IMR-90 (cell line): ENCODE measurements at places on chromosomes 5 and 9. TPM values are rescaled to one million over a fixed set of nuclear protein-coding genes. Genes with fewer than 3 reads are reported as not detected.

- no peaks in the 10 kb centered on the region for H3K4me1 ChIP-seq
- no peak overlapping the region for H3K4me3 ChIP-seq
- H3K27ac ChIP-seq, result no peak overlapping the region
- H3K27me3 ChIP-seq, result no peaks in the 10 kb centered on the region
- DNase-seq, result no peak
- H3K36me3 ChIP-seq, result no peaks in the 10 kb centered on the region
Measured at GRCh38 chr5:50888751-50889150, 222.3 kb downstream of the PARP8 start.

DNA sequence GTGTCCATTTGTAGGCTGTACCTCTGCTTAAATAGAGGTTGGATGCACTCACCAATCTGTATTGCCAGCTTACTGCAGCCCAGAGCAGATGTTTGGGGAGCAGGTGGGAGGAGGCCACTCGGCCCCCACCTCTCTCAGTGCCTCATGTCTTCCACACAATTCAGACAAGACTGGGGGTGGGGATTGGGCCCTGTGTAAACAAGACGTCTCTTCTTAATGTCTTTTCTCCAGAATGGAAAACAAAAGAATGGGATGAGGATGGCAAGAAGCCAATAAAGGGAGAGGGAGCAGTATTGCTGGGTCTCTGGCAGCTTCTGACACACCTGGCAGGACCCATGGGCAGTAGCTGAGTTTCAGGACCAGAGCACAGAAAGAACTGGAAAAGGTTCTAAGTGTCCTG, 64.9 kb downstream of the SIL1 start:
- H3K27me3 ChIP-seq, result no peaks in the 10 kb centered on the region
- H3K36me3 ChIP-seq, result no peaks in the 10 kb centered on the region
- DNase-seq, result no peak
- H3K4me3 ChIP-seq, result no peak overlapping the region
- peaks cover 13% of the 10 kb centered on the region for H3K4me1 ChIP-seq
- H3K27ac ChIP-seq, result no peak overlapping the region

DNA sequence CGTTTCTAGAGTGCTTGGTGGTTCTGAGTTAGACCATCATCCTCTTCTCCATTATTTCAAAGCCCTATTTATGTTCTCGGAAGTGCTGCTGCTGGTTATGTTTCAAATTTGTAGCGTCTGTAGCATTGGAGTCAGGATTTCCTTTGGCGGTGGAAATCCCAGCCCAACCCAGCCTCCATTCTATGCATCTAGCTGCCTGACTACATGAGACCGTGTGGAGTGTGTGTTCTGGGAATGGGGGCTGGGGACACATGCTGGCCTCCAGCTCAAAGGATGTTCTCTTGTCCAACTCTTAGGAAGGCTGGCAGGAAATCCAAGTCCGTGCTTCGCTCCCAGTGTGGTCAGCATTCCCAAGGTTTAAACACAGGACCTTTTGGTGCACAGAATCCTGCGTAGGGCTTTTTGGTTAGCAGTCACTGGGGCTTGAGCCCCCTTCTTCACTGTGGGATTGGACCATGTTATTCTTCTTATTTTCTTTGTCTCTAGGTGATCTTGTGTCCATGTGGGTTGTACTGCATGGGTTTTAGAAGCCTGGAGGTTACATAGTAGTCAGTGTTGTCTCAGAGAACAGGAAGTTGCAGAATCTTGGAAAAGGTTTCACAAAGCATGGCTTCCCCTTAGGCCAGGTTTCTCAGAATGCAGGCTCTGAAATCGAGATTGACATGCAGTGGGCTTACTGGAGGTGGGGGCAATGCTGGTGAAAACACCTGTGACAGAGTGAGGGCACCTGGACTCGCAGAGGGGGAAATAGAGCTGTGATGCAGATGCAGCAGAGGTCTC, 132.2 kb downstream of the ARHGAP26 start:
- no peaks in the 10 kb centered on the region; the same call in 1 of the 2 replicates for H3K27me3 ChIP-seq
- no peaks in the 10 kb centered on the region for H3K36me3 ChIP-seq
- H3K4me3 ChIP-seq, result no peak overlapping the region
- no peak for DNase-seq

GRCh38 chr9:113513536-113513935, 50.0 kb downstream of the RGS3 start:
- peaks cover 4% of the 10 kb centered on the region; the same call in 1 of the 2 replicates for H3K27me3 ChIP-seq
- no peak overlapping the region for H3K4me3 ChIP-seq
- H3K4me1 ChIP-seq, result peaks cover 18% of the 10 kb centered on the region

DNA sequence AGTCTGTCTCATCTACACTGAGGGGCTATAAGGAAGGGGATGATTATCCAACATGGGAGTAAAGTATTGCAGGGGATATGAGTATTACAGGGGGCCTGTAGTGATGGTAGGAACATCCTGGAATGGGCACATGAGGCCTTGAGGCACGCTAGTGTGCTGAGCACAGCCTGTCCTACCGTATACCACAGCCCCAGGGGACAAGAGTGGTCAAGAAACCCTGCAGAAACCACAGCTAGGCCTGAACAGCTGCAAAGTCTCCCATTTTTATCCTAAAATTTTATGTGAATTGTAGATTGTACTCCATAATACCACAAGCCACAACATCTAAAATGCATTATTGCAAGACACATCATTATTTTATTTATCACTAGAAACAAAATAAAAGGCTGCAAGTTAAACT, 136.3 kb upstream of the ASTN2 start:
- H3K36me3 ChIP-seq, result no peaks in the 10 kb centered on the region
- no peak overlapping the region for H3K4me3 ChIP-seq
- H3K27ac ChIP-seq, result no peak overlapping the region
- no peak for DNase-seq
- no peaks in the 10 kb centered on the region for H3K27me3 ChIP-seq
- no peaks in the 10 kb centered on the region for H3K4me1 ChIP-seq

The NEUROG1 gene
- not detected in 2 replicates for polyA plus RNA-seq

The KCNMB1 gene
- polyA plus RNA-seq, result not detected in 2 replicates

The RORB gene
- polyA plus RNA-seq, result not detected in 2 replicates
